ENCODE measurements at places on chromosomes 4 and X.

DNA sequence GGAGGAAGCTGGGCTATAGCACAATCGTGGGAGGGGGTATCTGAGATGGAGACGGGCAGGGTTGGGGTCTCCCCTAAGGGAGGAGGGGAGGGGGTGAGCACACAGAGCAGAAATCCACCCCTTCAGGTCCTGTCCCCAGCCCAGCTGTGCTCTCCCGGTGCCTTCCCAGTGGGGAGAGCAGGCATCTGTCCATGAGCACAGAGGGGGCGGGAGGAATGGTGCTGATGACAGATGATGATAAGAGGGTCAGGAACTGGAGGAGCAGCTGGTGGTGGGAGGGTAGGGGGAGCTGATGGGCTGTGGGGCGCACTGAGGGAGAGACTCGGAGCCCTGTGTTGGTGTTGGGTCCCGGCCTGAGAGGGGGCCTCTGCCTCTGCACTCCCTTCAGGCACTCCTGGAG is 8.6 kb downstream of the ATP2B3 start:
- DNase-seq = no peak

DNA sequence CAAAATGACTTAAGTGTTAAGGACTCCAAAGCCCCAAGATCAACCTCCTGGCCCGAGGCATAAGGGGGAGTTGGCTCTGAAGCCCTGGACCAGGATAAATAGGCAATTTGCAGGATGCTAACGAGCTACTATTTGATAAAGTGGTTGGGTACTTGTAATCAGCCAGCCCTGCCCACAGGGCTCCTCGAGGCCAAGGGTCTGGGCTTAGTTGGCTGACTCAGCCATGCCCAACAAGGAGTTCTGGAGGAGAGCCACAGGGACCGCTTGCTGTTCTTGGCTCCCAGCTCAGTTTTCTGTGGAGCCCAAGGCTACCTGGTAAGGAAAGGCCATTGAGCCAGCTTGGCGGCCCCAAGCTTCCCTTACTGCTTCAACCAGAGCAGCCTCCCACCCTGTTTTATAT is 7.8 kb downstream of the HMGB3 start:
- no peak for DNase-seq

DNA sequence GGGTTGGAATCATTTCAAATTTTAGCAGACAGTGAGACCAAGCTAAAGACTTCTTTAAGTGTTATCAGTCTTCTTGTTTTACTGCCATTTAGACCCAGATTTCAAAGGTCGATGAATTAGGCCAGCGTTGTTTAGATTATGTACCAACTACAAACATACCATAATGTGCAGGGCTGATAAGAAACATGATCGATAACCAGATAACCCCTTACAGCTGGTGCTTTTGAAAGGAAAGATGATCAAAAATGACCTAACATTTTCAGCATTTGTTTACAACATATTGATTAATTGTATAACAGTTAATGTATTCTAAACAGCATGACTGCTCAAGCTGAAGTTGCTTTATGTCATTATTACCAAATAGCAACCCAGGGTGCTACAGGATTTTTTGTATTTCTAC is 400.4 kb upstream of the FAM241A start:
- no peak for DNase-seq

DNA sequence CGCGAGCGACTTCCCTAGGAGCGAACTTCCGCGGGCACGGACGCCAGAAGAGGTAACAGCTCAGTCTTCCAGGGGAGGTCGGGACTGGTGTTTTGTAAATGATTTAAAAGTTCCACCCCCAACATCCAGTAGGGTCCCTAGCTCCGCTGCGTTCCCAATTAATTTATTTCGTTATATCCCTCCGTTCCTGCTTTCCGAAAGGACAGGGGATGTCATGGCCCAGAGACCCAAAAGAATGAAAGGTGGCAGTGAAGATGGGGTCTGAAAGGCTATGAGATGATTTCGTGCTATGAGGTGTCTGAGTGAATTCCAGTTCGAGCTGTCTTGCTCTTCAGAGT is 373 bp upstream of the SMIM43 start:
- DNase-seq = no peak

DNA sequence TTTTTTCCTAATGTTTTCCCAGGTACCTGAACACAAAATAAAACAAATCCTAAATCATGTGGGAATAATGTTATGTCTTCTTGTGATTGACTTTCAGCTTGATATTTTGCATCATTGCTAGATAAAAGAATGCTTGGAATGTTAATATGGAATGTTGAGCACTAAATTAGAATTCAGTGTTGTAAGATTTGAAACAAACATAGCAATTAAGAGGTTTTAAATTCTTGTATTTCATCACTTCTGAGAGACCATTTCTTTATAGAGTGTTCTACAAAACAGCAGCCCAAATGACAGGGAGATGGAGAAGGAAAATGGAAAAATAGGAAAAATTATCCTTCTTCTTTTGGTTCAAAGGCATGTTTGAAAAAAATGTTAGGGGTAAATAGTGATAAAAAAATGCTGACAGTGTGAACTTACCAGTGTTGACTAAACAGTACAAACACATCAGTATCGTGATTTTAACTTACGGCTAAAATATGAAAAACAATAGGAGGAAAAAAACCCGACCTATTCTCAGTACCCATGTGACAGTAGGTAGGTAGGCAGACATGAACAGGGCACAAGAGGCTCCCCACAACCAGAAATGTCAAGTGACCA is 102.6 kb upstream of the PDE5A start:
- no peak for DNase-seq

DNA sequence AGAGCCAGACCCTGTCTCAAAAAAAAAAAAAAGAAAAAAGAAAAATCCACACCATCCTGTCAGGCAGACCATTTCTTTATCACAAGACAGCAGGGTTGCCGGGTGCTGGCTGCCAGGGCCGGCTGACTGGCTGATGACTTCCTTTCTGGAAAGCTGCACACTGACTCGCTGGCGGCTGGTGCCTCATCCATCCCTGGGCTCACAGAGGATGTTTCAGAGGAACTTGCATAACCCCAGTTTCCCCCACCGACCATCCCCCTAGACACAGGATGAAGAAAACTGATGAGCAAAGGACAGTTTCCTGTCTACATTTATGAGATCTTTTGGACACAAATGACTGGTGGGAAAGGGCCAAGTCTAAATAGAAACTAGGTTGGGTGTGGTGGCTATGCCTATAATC is 14.1 kb downstream of the HPSE start:
- DNase-seq = no peak

DNA sequence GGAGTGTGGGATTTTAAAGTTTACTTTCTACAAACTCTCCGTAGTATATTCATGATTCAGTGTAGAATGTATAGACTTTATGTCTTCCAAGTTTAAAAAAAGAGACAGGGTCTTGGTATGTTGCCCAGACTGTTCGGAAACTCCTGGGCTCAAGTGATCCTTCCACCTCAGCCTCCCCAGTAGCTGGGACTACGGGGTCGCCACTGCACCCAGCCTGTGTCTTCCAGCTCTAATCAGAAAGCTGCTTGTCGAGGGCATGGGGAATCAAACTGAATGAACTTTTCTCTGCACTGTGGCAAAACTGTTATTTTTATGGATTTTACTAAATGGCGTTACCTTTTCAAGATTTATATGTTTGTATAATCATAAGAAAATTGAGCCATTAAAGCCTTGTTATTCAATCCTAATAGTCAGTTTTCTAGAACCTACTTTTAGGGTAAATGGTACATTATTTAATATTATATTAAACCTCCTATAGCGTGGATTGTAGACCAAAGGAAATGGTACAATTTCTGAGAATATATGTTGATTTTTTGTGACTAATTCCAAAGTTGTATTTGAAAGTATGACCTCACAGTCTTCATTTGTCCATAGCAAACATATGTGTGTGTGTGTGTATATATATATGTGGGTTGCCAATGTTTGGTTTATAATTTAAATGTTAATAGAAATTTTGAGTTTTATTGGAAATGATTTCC is 1.1 kb downstream of the BLOC1S4 start:
- peak; percentile 29 for DNase-seq

DNA sequence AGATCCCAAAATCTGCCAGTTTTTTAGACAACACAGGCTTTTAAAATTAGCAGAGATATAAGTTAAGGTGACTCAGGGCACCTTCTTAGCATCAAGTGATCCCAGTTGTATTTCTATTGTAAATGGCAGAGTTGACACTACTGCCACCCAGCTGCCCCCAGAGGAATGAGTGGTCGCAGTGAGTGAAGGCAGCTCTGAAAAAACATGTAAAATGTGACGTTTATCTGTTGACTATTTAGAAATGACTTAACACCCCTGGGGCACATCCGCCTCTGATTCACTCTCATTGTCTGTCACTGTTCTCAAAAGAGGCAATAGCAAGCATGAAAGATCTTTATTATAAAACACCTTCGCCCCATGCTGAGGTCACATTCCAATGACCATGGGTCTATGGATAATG is 592.4 kb downstream of the ACTRT1 start:
- DNase-seq = no peak

DNA sequence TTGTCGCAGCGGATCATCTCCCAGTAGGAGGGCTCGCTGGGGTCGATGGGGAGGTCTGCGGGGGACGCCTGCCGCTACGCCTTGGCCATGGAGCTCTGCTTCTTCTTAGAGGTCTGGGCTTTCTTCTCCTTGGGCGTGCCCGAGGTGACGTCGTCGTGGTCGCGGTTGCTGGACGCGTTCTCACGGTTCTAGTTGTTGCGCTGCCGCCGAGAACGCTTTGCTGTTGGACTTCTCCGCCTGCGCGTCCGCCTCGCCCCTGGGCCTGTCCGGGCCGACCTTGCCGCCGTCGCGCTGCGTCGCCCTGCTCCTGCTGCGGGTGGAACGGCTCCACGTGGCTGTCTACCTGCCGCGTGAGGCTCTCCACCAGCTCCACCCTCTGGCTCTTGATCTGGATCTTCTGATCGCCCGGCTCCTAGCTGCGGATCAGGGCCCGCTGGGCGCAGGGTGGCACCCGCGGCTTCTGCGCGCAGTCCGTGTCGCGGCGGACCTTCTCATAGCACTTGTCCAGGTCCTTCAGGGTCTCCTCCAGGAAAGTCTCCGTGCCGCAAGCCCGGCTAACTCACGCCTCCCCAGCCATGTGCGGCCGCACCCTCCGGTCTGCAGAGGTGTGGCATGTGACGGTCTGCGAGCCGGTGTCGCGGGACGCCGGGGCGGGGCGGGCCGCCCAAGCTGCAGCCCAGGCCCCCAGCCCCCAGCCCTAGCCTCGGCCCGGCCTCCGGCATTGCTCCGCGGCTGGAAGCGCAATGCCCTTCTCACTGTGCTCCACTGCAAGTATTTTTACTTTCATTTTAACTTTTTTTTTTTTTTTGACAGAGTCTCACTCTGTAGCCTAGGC is 40.5 kb upstream of the OGT start:
- DNase-seq = peak; percentile 57

GRCh38 chrX:119132961-119133360 is 5.3 kb upstream of the KIAA1210 start:
- no peak for DNase-seq

DNA sequence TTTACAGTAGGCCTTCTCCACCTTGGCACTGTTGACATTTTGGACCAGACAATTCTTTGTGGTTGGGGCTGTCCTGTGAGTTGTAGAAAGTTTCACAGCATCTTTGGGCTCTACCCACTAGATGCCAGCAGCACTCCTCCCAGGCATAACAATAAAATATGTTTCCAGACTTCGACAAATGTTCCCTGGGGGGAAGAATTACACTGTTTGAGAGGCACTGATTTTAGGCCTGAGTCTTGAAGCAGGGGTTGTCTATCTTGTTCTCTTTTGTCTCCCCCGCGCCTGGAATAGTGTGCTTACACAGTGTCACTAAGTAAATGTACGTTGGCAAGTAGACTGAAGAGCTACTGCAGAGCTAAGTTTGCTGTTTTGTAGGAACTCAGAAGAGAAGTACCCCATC is 254.4 kb upstream of the BOD1L1 start:
- DNase-seq = no peak

GRCh38 chr4:185351691-185352090 is 44.0 kb downstream of the LRP2BP start:
- no peak for DNase-seq

DNA sequence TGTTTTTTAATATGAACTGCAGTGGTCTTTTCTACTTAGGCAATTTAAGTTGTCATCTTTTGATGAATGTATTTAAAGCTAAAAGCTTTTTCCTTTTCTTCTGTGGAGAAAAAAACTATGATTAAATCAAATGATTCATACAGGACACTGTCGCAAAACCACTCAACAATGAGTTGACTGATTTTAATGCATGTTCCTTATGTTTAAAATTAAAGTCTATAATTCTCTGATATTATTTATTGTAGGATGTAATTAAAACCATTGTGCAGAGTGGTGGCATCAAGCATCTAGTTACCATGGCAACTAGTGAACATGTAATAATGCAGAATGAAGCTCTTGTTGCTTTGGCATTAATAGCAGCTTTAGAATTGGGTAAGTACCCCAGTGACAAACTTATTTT is 172.5 kb downstream of the RAP1GDS1 start:
- no peak for DNase-seq

DNA sequence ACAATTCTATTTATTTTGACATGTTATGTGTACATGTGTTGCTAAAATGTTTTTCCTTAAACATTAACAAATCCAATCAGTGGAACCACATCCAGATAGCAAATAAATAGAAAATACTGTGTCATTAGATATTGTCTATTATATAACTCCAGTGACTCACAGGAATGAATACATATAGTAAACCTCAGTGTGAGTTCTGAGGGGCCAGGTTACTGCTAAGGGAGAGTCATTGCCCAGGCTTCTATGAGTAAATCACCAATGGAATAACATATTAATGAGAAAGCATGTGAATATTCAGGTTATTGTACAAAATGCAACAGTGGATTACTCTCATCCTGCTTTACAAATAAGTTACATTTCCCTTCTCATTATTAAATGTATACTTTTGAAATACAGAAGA is 27.2 kb downstream of the TACR3 start:
- DNase-seq = no peak

DNA sequence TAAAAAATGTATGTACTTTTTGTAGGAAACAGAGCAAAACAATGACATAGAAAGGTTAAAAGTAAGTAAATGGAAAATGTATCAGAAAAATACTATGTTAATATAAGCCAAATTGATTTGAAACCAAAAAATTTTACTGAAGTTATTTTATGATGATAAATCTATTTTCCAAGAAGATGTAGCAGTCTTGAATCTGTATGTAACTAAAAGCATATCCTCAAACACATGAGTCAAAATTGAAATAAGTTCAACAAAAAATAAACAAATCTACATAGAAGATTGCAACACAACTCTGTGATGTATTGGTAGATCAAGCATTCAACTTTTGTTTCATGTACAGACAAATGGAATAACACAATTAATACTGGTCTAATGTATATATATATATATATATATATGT is 450.0 kb downstream of the SPRY1 start:
- no peak for DNase-seq

- no peak for DNase-seq
These were observed 93.9 kb upstream of the CBR4 start for GRCh38 chr4:169103966-169104412.

DNA sequence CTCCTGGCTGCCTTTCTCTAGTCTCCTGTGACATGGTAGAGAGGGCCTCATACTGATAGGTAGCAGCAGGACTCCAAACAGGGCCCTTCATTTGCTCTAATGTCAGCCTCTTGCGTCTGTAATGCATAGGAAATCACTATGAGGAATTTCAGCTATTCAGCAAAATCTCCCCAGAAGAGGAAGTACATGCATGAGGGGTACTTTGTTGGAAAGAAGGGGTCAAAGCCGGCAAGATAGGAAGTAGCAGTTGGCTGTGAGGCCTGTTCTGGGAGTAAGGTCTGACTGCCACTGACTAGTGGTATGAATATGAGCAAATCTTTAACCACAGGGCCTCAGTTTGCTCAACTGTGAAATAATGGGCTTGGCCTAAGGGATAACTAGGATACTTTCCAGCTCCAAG is 283.2 kb downstream of the ARHGAP10 start:
- DNase-seq = no peak

All from activated CD4-positive, CD25-positive, alpha-beta regulatory T cell treated with anti-CD3 and anti-CD28 coated beads, Interleukin-2, amount 50 U/mL, for 72 hours (primary cell).